ENCODE measurements at places on chromosomes 11 and 22.
A peak's percentile ranks its signal among the peaks of the same experiment; 100 is the strongest.

GRCh38 chr11:79116600-79116999 lies 324.2 kb downstream of the TENM4 start:
- no peak for DNase-seq

GRCh38 chr11:29272019-29272654 lies 744.7 kb downstream of the KCNA4 start:
- no peak for DNase-seq

GRCh38 chr11:84430661-84431060 lies 1144.5 kb upstream of the CCDC90B start:
- DNase-seq: no peak

- no peak for DNase-seq
Measured at GRCh38 chr22:42419243-42419881, 12.8 kb downstream of the NFAM1 start.

- DNase-seq: no peak
Measured at GRCh38 chr22:23180301-23180892, at the start of gene BCR. TSS of gene BCR (plus strand) at chr22:23180509. CDS start at chr22:23180961, 452 bp downstream.

DNA sequence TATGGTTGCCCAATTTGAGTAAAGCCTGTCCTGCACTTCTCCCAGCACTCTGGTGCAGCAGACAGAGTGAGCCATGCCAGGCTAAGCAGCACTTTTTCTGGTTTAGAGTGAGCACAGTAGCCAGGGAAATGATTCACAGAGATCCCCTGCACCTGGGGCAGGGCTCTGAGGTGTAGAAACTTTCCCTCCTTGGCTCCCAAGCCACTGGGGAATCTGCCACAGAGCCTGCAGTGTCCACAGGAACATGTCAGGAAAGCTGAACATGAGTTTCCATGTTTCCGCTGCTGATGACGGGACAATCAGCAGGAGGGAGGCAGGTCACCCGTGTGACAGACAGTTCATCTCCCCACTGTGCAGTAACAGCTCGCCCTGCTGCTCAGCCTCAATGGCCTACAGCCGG lies 429.9 kb upstream of the B3GAT1 start:
- no peak for DNase-seq

- no peak for DNase-seq
Measured at GRCh38 chr22:38089474-38089851, 5.5 kb upstream of the SLC16A8 start.

GRCh38 chr11:57162179-57162898 lies 19.4 kb upstream of the LRRC55 start:
- DNase-seq: no peak

- DNase-seq: no peak
Measured at GRCh38 chr11:34145847-34146381, 40.5 kb downstream of the NAT10 start.

GRCh38 chr11:4865855-4866254 lies 15.8 kb upstream of the OR51T1 start:
- DNase-seq: no peak

GRCh38 chr11:66126808-66127555 lies 56.9 kb downstream of the PACS1 start:
- DNase-seq: peak; percentile 50

- no peak for DNase-seq
Measured at GRCh38 chr11:132925825-132926469, 606.4 kb downstream of the OPCML start.

DNA sequence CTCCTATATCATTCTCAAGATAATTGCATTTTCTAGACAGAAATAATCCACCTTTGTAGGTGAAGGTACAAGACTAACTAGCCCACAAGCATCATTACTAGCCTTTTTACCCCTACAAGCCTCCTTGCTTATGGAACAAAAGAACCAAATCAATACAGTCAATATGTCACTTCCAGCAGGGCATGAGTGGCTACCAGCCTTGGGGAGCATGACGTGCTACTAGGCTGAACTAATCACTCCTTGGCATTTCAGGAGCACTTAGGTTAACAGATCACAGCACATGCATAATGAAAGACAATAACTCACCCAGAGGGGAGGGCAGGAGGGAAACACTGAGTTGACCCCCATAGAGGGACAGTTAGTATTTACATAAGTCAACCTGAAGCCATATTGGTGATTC lies 2.7 kb downstream of the DRD2 start:
- no peak for DNase-seq

GRCh38 chr22:17726006-17726927 lies 48.0 kb downstream of the BID start:
- no peak for DNase-seq

DNA sequence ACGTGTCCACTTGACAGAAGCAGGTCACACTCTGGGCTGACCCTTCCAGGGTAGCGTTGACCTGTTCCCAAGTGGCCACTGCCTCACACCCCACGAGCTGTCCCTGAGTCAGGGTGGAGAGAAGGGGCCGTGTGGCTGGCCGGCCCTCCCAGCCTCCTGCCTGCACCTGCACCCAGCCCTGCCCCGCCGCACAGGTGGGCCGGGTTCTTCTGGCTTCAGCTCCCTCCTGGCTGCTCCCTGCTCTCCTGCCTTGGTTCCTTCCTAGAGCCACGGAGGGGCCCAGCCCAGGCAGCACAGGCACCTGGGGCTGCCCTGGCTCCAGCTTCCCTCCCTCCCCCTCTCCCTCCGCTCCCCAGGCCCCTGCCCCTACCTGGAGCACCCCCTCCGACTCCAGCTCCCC lies 42.3 kb downstream of the MOB2 start:
- DNase-seq: no peak

DNA sequence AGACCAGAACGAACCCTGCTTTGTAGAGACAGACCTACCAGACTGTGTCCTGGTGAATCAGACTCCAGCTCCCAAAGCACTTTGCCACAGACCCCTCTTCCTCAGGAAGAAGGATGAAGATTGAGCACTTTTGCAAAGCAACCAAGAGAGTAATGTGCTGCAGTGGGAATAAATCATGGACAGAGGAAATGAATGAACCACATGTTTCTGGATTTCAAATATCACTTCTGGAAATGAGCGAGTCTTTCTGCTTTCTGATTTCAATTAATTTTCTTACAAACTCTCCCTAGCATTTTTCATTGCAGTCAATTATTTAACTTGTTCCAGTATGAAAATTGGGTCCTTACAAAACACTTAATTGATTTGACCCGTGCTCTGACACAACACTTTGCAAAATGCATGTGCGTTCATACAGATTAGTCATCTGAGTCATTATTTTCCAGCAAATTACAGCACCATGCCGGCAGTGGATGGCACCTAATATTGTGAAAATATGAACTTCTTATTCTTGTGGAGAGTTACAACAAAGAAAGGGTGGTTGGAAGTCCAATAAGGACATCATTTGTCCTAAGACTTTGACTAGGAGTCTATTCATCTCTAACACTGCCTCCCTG lies 315.9 kb upstream of the CCDC90B start:
- DNase-seq: no peak

- DNase-seq: no peak
Measured at GRCh38 chr11:65133724-65134123, 595 bp downstream of the SYVN1 start.

- no peak for DNase-seq
Measured at GRCh38 chr11:18540207-18541009, 13.7 kb upstream of the TSG101 start.

GRCh38 chr22:44442851-44443595 lies 55.0 kb downstream of the RTL6 start:
- DNase-seq: no peak

GRCh38 chr22:27757928-27758525 lies 43.5 kb downstream of the MN1 start:
- no peak for DNase-seq

- DNase-seq: no peak
Measured at GRCh38 chr22:50531962-50532674, 2.3 kb upstream of the TYMP start.

- no peak for DNase-seq
Measured at GRCh38 chr11:15146271-15147003, 31.7 kb downstream of the INSC start.

DNA sequence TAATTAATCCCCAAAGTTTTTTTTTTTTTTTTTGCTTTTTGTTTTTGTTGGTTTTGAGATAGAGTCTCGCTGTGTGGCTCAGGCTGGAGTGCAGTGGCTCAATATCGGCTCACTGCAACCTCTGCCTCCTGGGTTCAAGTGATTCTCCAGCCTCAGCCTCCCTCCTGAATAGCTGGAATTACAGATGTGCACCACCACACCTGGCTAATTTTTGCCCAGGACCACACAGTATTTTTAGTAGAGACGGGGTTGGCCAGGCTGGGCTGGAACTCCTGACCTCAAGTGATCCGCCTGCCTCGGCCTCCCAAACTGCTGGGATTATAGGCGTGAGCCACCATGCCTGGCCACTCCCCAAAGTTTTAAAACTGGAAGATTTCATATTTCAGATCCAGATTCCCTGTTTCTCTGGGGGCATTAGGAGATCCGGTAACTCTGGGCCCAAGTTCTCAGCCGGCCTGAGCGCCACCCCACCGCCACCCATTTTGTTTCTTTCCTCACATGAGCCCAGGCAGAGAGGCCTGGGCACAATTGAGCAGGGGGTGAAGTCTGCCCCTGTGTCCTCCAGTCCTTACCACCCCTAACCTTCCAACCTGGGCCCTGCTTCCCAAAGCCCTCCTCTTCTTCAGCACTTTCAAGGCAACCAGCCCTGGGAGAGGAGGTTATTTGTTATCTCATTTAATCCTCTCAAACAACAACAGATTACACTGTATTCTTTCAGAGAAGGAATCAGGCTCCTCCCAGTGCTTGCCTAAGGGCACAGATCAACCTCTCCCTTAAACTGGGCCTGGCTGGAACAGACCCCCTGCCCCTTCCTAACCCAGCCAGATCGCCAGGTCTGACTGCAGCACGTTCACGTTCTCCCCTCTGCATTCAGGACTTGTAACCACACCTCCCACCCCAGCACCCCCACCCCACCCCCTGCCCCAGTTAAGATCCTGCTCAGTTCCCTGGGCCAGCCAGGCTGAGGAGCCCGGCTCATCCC lies 1.9 kb upstream of the CSNK1E start:
- DNase-seq: no peak

- DNase-seq: no peak
Measured at GRCh38 chr11:123328281-123328867, 101.7 kb upstream of the GRAMD1B start.

DNA sequence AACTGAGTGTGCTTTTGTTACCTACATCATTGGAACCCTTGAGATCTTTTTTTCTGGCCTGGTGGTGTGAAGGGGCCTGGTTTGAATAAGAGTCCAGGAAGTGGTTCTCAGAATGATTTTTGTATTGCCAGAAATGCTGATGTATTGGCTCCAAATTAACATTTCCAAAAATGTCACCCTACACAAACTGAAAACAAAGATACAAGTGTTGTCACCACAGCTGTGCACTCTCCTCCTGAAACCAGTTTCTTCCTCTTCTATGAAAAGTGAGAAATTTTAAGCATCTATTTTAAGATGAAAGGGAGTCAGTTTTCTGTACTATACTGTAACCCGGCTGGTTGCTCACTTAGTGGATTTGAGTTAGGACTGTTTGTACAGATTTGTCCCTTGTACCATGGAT lies 218.8 kb downstream of the PGR start:
- no peak for DNase-seq

DNA sequence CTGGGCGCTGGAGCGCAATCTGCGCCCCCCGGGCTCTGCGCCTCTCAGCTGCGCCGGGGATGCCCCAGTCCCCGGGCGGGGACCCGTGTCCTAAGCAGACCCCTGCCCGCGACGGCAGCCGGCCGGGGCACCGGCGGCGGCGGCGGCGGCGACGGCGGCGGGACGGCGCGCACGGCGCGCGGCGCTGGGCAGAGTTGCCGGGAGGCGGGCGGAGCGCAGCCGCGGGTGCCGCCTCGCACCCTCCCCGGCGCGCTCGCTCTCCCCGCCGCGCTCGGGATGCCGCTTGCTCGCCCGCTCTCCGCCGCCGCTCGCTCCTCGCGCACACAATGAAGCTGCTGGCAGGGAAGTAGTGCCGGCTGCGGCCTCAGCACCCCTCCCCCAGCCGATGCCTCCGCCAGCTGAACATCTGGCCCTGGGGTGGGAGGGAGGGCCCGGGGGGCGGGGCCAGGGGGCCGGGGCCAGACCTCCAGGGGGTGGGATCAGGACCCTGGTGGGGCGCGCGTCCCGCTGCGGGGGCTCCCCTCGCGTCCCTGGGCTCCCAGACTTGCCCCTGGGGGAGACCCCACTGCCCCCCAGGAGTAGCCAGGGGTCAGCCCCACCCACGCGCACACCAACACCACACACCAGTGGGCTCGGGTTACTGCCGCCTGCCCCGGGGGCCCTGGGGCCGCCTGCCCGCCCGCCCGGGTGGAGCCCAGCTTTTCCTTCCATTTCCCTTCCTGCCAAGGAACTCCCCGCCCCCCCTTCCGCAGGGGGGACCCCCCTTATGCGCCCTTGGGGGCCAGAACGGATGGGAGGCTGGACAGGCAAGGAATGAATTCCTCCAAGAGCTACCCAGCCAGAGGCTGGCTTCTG lies at the start of gene RCOR2:
Gene RCOR2 (minus strand): TSS at position 328 of the 855 bp plus-strand sequence. CDS start 708 bp downstream, outside the sequence.
- DNase-seq: peak; percentile 45

DNA sequence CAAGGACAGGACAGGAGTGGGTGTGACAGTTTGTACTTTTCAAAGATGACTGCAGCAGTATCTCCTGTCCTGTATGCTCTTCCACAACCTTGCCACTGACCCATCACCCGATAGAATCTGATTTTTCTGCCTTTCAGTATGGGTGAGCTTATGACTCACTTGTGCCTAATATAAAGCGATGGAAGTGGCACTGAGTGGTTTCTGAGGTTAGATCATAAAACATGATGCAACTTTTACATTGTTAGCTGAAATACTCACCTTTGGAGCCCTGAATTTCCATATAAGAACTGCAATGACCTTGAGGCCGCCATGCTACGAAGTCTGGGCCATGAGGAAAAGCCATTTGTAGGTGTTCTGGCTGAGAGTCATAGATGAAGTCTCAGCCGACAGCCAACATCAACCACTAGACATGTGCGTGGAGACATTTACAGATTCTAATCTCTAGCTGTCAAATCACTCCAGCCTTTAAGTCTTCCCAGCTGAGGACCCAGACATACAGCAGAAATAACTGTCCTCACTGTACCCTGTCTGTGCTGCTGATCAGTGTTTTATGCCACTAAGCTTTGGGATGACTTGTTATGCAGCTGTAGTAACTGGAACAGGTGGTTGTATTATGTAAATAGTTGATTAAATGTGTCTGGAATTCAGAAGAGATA lies 105.9 kb upstream of the ARHGAP20 start:
- peak; percentile 25 for DNase-seq

DNA sequence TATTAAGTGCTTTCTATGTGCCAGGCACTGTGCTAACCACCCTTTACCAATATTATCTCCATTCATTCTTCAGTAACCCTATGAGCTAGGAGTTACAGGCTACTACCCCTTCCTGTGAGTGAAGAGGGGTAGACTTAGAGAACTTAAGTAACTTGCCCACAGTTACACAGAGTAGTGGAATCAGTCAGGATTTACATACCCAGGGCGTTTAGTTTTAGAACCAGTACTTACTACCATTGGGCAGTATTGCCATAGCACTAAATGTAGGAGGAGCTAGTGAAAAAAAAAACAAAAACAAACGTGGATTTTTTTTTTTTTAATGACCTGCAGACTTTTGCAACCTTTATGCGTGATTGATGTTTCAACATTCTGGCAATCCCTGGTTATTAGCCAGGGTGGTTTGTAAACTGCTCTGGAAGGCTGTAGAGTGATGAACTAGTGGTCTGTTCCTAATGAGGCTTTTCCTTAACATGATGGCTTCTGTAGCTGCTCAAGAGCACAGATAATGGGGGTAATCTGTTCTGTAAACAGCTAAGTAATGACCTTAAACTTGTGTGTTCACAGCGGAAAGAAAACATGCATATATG lies 11.4 kb downstream of the TBCEL start:
- DNase-seq: no peak

GRCh38 chr11:121930004-121930965 lies 185.7 kb downstream of the BLID start:
- DNase-seq: peak; percentile 49
